Adipose tissue (tissue), 3 donors: ENCODE measurements at places on chromosomes 4 and X. TPM values are rescaled to one million over a fixed set of nuclear protein-coding genes. Genes with fewer than 3 reads are reported as not detected.

Gene RENBP
- polyA plus RNA-seq, result 19.3 TPM

Gene IL2
- not detected for polyA plus RNA-seq

Gene CCKAR
- polyA plus RNA-seq, result 0.08 TPM

Gene BEX1
- polyA plus RNA-seq, result not detected

Gene ADD1
- 270 TPM for polyA plus RNA-seq

Gene IQSEC2
- polyA plus RNA-seq, result 13.1 TPM

Gene IL2RG
- polyA plus RNA-seq, result 15.4 TPM

Gene BCOR
- polyA plus RNA-seq, result 5.8 TPM

Gene FAM9C
- not detected for polyA plus RNA-seq

Gene HTN3
- polyA plus RNA-seq, result not detected

Gene HTRA3
- polyA plus RNA-seq, result 5.8 TPM

Gene NEXMIF
- polyA plus RNA-seq, result under 0.01 TPM

Gene FRG2
- polyA plus RNA-seq, result not detected

Gene DUSP9
- polyA plus RNA-seq, result 1.0 TPM

Gene HPSE
- polyA plus RNA-seq, result 2.4 TPM

Gene IQCM
- polyA plus RNA-seq, result not detected

Gene VEGFC
- polyA plus RNA-seq, result 1.3 TPM

Gene TRPC5OS
- polyA plus RNA-seq, result not detected

Gene XAGE1B
- polyA plus RNA-seq, result not detected

Gene TSPAN6
- polyA plus RNA-seq, result 24.3 TPM

Gene CENPE
- polyA plus RNA-seq, result 0.45 TPM

Gene VCX2
- not detected for polyA plus RNA-seq

Gene GPAT3
- polyA plus RNA-seq, result 17.3 TPM

Gene SPANXN1
- polyA plus RNA-seq, result not detected

Gene SLITRK4
- 0.15 TPM for polyA plus RNA-seq

Gene PAGE5
- not detected for polyA plus RNA-seq

Gene MTCP1
- polyA plus RNA-seq, result 11.0 TPM

Gene PPEF1
- polyA plus RNA-seq, result 0.22 TPM

Gene TEX11
- 0.03 TPM for polyA plus RNA-seq

Gene CCDC120
- polyA plus RNA-seq, result 1.4 TPM

Gene CYTL1
- polyA plus RNA-seq, result 2.4 TPM

Gene NLGN3
- 0.49 TPM for polyA plus RNA-seq

Gene KIT
- polyA plus RNA-seq, result 0.34 TPM

Gene ADH7
- polyA plus RNA-seq, result 1.2 TPM

Gene VSIG1
- polyA plus RNA-seq, result 11.1 TPM

Gene GAB1
- polyA plus RNA-seq, result 12.7 TPM

Gene DUX4
- not detected for polyA plus RNA-seq

Gene MAGEA9B
- polyA plus RNA-seq, result not detected

Gene TMEM271
- not detected for polyA plus RNA-seq
